Suppressor macrophage treated with lipopolysaccharide for 1 hour (primary cell): ENCODE measurements at places on chromosomes 5 and 9.

DNA sequence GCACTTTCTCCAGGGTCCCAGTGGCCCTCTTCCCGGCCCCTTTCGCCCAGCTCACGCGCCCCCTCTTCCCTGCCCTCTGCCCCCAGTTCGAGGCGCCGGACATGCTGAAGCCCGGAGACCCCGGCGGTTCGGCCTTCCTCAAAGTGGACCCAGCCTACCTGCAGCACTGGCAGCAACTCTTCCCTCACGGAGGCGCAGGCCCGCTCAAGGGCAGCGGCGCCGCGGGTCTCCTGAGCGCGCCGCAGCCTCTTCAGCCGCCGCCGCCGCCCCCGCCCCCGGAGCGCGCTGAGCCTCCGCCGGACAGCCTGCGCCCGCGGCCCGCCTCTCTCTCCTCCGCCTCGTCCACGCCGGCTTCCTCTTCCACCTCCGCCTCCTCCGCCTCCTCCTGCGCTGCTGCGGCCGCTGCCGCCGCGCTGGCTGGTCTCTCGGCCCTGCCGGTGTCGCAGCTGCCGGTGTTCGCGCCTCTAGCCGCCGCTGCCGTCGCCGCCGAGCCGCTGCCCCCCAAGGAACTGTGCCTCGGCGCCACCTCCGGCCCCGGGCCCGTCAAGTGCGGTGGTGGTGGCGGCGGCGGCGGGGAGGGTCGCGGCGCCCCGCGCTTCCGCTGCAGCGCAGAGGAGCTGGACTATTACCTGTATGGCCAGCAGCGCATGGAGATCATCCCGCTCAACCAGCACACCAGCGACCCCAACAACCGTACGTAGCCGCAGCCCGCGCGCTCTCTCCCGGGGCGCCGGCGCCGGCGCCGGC, 1.0 kb downstream of the PRDM6 start:
- DNase-seq, result peak; percentile 36

GRCh38 chr5:137409736-137410135, 89.4 kb downstream of the SPOCK1 start:
- no peak for DNase-seq

DNA sequence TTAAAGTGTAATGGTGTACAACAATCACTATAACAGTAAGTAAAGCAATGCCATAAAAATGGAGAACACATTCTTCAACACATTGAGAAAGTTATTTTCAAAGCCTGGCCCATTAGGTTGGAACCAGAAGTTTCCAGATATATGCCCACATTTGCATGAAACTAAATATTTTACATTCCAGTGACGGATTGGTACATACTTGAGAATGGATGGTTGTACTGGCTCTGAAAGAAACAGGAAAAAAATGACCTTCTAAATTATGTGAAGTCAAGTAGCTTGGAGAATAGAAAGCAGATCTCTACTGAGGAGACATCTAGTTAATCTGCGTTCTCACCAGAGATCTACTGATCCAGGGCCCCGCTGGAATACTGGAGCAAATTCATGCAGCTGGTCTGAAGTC, 1037.0 kb downstream of the NR2F1-AS1 start:
- no peak for DNase-seq

GRCh38 chr9:125547368-125547767, 159.6 kb downstream of the MAPKAP1 start:
- no peak for DNase-seq

DNA sequence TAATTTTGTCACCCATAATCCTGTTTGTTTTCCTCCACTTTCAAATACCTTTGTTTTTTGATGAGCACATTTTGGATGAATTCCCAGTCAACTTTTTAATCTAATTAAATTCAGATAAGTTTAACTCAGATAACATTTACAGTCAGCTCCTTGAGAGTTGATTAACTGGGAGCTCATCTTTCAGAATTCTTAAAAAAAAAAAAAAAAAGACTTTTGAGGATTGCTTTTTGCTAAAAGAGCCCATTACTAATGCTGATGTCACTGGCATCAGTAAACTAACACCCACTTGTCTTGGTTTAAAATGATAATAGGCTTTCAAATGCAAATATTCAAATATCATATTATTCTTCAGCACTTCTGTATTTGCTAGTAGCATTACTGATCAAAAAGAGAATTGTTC, 47.1 kb upstream of the NFIB start:
- no peak for DNase-seq

DNA sequence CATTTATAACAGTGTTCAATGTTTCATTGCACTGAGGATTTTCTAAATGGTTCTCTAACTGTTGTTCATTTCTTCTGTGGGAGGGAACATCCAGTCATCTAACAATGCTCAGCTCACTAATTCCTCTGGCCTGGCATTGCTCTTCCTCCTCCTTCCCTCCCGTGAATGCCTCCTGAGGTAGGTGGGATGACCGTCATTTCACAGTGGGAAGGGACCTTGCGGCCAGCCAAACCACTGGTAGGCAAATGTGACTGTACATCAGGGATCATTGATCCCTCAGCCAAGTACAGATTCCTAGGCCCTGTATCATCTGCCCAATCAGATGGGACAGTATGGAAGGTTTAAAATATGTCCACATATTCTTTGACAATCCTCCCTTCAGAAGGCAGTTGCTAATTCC, 23.7 kb upstream of the VDAC1 start:
- DNase-seq, result no peak

GRCh38 chr5:95048628-95049027, 236.3 kb downstream of the MCTP1 start:
- DNase-seq, result peak; percentile 77

- DNase-seq, result no peak
Observed at GRCh38 chr5:133707629-133708028, 95.3 kb upstream of the FSTL4 start.

GRCh38 chr5:9834871-9835770, 205.0 kb upstream of the TAS2R1 start:
- DNase-seq, result no peak

DNA sequence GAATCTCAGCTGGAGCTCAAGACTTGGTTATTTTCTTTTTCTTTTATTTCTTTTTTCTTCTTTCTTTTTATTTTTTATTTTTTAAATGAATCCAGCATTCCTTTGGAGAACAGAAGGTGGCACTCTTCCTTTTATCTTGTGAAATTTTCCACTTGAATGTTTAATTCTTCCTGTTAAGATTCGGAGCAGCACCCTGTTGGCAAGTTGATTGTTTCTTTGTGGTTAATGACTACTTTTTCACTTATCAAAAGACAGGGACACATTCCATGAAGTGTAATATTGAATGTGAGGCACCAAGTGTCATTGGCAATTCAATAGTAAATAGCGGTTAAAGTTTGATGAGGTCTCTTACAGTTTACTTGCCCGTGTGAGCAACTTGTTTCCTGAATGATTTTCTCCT, 240.5 kb upstream of the CHD1 start:
- DNase-seq, result peak; percentile 34

GRCh38 chr5:58933891-58934628, 351.2 kb downstream of the RAB3C start:
- no peak for DNase-seq

DNA sequence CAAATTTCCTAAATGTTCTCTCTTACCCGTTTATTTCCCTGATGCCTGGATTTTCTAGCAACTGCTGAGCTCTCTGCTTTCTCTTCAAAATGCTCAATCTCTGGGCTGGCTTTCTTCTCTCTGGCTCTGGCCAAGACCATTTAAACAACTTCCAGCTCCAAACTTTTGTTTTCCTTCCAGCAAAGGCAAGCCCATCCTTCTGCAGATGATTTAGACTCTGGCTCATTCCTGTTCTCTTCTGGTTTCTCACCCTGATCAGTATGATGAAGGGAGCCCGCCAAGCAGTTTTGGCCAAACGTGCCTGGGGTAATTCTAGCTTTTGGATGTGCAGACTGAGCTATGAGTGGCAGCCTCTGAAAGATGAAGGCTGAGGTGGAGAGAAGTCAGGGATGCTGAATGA, 78.1 kb downstream of the HSPA4 start:
- no peak for DNase-seq

DNA sequence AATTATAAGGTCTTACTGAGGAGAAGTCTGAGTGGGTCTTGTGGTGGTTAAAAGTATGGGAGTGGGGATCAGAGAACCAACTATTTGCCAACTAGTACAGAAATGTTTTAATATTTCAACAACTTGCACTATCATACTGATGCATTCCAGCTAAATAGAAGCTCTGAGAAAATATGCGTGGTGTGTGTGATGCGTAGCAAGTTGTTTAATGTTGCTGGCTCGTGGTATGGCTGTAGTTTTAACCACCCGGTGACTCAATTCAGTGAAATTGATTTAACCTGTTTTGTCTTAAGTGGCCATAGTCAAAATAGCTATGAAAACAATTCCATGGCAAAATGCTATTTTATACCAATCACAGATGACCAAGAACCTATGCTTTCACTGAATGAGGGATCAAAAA, 176.5 kb upstream of the SLC24A2 start:
- DNase-seq, result no peak

DNA sequence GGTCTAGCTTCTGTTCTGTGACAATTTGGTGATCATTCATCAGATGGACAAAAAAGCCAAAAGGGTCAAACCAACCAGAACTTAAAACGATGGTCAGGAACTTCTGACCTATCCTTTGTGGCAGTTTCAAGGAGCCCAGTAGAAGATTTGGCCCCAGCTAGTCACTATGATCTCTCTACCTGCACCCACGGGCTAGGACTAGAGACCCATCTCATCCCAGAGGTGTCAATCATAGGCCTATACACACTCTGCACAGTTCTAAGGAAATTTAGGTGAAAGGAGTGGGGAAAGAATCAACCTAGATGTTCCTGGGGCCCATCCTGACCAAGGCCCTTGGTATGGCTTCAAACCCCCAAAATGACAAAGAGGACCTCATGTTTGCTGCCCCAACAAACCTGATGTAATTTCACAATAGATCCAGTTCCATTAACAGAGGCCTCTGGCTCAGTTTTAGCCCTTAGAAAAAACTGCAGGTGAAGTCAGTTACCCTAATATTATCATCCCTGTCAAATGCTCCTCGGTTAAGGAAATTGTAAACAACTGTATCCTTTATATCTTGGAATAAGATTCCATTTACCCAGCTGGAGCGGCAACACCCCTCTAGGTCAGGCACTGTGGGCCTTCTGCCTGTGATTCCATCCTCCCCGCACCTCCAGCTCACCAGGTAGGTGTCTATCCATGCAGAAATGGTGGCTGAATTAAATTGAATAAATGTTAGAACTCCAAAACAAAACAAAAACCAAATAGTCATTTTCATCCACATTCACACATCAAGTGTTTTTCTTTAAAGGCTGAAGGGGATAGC, 138.7 kb downstream of the ENC1 start:
- no peak for DNase-seq

DNA sequence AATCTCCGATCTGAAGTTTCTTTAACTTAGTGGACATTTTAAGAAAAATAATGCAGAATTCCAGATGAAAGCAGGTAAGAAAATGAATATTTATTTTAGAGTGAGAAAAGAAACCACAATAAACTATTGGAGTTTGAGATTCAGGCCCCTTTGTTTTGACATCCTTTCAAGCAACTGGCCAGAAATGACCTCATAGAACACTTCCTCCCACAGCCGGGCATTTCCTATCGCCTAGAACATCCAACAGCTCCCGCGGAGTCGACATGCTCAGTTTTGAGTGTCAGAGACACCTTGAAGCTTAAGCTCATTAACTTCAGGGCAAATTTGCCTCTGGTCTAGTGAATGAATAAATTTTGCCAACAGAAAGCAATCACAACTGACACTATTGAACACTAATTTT, 369.2 kb downstream of the TLE4 start:
- no peak for DNase-seq

DNA sequence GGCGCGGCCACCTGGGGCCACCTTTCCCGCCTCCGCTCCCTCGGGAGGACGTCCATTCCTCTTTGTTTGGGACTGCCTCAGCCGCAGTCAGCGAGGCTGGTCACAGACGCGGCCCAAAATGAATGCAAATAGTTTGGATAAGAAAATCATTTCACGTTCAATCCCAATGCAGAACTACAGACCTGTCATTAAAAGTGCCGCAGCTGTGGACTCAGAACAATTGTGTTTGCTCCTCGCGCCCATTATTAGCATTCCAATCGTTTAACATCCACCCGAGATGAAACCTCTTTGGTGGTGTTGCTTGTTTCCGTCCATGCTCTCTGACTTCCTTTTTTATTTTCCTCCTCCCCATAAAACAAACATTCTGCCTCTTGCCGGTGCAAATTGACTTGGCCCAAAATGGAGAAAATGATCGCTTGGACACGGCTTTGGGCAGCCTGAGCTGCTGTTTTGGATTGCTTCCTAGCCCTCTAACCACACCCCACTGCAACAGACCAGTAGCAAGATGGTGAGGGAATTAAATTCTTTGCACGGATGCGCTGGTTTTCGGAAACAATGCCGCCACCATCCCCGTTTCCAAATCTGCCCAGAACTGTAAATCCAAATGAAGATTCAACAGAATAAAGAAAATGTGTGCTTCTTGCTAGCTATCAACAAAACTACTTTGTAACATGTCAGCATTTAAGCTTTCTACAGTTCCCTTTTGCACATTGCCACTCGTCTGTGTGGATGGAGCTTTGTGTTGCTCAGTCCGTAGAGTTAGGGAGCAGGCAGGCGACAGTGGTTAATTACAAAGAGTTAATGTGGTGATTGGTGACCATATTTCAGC, 784 bp downstream of the NLN start:
- peak; percentile 51 for DNase-seq

- DNase-seq, result peak; percentile 81
Observed at GRCh38 chr9:98108531-98109031, 10.4 kb downstream of the TRIM14 start.

- no peak for DNase-seq
Observed at GRCh38 chr9:130186051-130186450, 13.8 kb downstream of the NCS1 start.

DNA sequence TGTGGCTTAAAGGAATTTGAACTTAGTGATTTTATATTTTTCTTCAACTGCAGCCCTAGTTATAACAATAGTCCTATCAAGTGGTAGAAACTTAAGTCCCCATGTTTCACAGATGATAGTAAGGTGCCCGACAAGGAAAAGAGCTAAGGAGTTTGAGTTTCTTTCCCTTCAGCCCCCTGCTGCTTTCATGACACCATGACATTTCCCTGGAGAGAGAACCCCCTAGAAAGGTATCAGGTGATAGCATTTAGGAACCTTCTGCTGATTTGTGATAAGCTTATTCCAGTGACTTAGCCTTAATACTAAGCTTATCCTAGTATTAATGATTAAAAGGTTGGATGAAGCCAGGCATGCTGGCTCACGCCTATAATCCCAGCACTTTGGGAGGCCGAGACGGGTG, 623.8 kb upstream of the TYRP1 start:
- no peak for DNase-seq

- peak; percentile 96 for DNase-seq
Observed at GRCh38 chr9:136533775-136534157, 12.1 kb downstream of the NOTCH1 start.

DNA sequence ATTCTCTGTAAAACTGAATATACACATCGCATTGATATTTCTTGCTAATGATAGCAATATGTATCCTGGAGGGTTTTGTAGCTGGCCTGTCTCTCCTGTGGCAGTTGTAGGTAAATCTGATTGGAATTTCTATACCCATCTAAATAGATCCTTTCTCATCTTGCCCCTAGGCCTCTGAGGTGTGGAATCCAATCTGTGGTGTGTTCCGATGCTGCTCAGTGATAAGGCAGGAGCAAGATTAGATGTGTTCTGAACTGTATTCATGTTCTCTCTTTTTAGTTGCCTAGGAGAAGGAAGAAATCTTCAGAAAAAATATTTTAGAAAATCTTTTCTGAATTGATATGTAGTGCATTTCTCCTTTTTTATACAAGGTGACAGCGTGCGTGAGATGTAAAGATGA, 507.5 kb downstream of the NR2F1-AS1 start:
- no peak for DNase-seq
